ENCODE measurements at places on chromosomes 12 and 14.

DNA sequence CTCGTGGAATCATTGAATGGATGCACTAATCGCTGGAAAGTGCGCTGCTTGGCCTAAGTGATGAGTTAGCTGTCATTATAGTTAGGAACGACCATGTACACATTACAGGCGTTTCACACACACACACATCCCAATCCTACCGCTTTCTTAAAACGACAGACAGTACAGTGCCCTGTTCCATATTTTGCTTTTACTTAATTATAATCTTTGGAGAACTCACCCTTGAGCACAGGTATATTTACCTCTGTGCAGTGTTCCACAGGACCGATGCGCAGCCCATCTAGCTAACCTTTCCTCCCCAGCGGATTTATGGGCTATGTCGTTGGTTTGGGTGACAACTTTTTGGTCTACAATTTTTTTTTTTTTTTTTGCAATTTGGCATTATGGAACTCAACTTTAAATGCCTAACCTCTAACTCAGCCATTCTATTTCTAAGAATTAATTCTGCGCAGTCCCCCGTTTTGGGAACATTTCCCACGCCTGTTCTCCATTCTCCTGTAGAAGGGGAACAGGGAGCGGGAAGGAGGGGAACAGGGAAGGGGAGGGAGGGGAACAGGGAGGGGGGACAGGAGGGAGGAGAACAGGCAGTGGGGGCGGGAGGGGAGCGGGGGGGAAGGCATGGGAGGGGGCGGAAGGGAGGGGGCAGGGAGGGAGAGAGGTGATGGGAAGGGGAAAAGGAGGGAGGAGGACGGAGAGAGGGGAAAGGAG, 663 bp upstream of the ULK1 start:
- no peak for DNase-seq

GRCh38 chr12:9619411-9620179, 11.9 kb upstream of the KLRB1 start:
- no peak for DNase-seq

DNA sequence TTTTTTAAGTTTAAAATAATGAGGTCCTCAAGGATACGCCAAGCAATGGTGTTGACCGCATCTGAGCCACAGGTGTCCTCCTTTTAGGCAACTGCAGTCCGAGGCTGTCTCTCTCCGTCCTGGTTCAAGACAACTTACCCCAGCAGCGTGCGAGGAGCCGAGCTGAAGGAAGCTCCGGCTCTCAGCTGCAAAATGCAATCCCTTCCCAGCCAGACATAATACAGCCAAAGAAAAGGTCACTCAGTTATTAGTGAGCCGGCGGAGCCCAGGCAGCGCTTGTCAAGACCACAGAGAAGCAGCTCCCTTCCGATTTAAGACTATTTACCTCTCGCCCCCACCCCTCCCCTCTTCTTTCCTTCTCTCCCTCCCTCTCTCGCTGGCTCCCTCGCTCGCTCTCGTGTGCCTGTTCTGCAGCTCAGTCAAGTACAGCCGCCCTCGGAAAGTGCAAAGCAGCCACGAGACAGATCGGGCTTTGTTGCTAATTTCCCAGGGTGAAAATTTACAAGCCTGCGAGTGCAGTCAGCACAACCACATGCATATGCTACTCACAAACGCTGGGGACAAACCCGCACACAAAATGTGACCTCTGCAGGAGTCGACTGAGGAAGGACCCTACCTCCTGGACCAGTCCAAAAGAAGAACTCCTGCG, 363 bp upstream of the LMO3 start:
- no peak for DNase-seq

DNA sequence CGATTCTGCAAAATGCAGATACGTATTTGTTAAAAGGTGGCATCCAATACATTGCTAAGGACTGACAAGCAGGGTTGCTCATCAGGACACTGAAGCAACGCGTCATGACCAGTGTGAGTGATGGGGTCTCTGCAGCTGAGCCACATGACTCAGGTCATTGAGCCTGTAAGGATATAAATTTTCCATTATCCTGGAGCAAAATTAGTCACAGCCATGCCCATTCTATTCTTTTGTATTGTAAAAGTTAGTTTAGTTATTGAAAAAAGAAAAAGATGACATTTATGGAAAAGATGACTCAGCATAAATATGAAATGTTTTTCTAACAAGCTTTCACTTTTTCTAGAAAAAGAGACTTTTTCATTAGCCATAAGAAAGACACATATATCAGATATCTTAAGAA, 268.0 kb upstream of the TMEM132C start:
- no peak for DNase-seq

DNA sequence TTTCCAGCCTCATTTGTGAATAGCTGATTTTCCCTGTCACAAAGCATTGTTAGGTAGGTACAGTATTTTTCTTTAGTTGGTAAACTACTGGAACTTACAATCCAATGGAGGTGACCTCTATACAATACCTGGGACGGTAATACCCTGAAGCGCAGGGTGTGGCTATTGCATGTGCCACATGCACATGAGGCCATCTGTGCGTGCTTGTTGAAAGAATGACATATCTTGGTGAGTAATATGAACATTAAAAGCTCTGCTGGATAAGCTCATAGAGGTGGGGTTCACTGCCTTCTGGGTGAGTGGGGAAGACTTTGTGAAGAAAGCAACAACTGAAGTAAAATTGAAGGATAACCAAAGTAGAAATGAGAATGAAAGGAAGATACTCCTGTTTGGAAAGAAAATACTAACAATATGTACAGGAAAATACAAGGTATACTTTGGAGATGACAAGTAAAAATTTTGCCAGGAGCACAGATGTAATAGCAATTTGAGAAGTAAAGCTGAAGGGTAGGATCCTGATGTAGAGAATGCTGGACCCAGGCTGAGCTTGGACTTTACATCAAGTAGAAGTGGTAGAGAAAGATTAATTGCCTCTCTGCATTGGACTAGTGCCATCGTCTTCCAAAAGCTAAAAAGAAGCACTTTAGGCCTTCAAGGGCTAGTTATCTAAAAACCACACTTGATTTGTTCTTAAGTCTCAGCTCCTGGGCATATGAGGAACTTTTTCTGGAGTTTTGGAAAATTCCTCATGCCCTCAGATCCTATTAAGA, 97.1 kb downstream of the SLC38A6 start:
- DNase-seq, result no peak

DNA sequence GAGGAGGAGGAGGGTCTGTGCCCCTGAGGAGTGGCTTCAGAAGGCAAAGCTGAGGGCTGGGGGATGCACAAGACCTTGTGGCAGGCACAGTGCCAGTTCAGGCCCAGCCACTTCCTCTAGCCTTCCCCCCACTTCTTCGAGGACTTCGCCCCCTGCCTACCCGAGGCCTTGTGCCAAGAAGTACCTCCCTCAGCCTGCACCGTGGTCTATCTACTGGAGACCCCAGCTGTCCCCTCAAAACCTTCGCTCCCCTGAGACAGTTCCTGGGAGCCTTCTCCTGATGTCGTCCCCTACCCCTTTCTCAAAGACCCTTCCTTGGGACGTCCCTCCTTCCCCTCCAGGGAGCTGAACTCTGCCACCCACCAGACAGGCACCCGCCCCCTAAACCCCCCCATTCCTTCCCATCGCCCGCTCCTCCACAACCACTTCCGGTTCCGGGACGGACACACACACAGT, 604 bp downstream of the ZNF384 start:
- no peak for DNase-seq

DNA sequence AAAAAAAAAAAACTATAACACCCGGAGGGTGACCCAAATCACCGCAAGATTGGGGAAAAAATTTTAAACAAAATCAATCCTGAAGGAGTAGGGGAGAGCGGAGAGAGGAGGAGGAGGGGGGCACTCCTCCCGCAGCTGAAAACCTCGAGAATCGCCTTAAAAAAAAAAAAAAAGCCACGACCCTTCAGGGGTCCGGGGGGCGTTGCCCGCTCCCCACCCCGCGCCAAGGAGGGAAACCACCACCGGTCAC, 254 bp downstream of the GTF2A1 start:
- no peak for DNase-seq

DNA sequence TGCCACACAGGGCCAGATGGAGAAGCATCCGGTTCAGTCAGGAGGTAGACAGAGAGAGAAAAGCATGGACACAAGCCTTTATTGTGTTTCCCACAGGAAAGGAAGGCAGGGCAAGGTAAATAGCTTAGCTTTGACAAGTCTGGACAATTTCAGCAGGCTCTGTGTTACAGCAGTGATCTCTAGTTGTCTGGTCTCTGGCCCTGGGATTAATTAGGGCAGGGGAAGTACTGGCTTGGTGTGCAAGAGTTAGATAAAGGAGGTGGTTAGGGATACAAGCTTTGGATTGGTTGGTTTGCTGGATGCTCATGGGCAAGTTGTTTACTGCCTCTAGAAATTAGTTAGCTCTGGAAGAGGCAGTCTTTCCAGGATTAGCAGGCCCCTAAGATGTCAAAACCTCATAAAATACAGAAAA, 15.1 kb upstream of the NGDN start:
- DNase-seq, result no peak

- DNase-seq, result no peak
These were observed 19.0 kb downstream of the SPRING1 start for GRCh38 chr12:116718655-116719454.

GRCh38 chr12:2168808-2169207, 116.0 kb downstream of the CACNA1C start:
- DNase-seq, result no peak

- no peak for DNase-seq
These were observed 377.4 kb downstream of the NAV3 start for GRCh38 chr12:78208092-78208491.

DNA sequence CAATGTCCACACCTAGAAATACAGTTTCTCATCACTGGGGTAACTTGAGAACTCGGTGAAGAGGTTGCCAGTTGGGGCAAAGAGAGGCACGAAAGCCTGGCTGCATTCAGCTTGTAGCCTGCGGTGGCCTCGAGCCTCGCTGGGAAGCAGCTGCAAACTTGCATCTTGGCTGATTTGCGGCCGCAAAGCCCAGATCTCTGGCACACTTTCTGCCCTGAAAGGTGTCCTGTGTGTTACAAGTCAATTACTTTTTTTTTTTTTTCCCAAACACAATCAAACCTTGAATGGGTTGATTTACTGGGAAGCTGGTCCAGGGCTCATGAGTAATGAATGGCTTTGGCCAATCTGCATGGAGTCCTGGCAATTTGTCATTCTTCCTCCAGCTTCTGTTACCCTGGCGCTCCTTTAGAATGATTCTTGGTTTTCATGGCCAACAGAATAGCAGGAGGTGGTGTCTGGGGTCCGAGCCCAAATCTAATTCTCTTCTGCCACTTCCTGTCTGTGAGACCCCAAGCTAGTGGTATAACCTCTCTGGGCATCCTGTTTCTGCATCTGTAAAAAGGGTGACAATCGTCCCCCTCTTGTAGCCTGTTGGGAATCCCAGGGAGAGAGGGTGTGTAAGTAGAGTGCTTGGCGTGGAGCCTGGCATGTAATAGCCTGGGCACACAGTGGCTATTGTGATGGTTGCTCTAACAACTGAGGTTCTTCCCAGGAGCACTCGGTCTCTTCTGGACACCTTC, 6.7 kb downstream of the BCL7A start:
- DNase-seq, result no peak

- DNase-seq, result no peak
These were observed 12.2 kb downstream of the FOS start for GRCh38 chr14:75290851-75291250.

GRCh38 chr14:61475316-61475715, 153.9 kb downstream of the PRKCH start:
- no peak for DNase-seq

All from activated CD8-positive, alpha-beta memory T cell treated with anti-CD3 and anti-CD28 coated beads for 48 hours (primary cell).